Thyroid gland (tissue), 4 donors: ENCODE measurements at places on chromosomes 7 and 10. TPM values are rescaled to one million over a fixed set of nuclear protein-coding genes. Genes with fewer than 3 reads are reported as not detected.

GRCh38 chr7:28483112-28483511 lies 70.8 kb downstream of the CREB5 start:
- no peaks in the 10 kb centered on the region for H3K4me1 ChIP-seq
- H3K4me3 ChIP-seq: no peak overlapping the region
- H3K36me3 ChIP-seq: no peaks in the 10 kb centered on the region
- no peak overlapping the region for H3K27ac ChIP-seq

DNA sequence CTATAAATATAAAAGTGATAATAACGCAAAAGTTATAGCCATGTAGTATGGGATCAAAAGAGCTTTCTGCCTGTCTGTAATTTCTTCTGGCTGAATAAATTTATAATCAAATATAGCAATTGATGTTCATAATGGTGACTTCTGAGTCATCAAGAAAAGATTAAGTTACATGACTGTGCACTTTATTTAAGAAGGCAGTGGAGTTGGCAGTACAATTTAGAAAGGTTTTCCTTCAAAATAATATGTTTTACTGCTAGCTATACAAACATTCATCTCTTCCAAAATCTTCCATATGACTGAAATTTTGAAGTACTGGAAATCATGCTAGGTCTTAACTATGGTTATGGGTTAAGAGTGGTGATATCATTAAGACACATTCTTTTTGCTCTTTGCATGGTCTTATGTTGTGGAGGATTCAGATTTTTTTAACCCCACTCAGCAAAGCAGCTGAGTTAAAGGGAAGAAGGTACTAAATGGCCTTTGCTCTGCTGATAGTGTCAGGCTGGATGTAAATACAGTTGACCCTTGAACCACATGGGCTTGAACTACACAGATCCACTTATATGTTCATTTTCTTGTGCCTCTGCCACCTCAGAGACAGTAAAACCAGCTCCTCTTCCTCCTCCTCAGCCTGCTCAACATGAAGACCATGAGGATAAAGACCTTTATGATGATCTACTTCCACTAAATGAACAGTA lies 323.6 kb downstream of the BBS9 start:
- H3K4me3 ChIP-seq: no peak overlapping the region
- H3K4me1 ChIP-seq: no peaks in the 10 kb centered on the region
- DNase-seq: no peak
- no peak overlapping the region for H3K27ac ChIP-seq
- H3K36me3 ChIP-seq: no peaks in the 10 kb centered on the region
- no peaks in the 10 kb centered on the region for H3K27me3 ChIP-seq

DNA sequence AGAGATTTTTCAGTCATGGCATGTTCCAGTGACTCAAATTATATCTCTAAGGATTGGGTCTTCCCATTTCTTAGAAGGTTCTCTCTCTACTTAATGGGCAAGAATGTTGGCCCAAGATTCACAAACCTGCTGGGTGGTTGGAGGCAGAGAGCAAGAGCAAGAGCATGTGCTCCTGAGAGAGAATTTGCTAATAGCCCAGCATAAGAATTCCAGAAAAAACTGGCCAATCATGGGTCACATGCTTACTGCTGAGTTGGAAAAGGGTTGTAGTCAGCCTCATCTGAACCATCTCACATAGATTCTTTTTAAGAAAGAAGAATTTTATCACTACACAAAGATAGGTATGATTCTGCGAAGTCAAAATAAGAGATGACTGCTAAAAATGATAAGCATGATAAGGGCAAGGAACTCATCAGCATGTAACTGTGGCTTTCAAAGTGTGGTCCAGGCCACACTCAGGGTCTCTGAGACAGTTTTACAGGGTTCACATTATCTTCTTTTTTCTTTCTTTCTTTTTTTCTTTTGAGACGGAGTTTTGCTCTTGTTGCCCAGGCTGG lies 8.2 kb upstream of the VCL start:
- no peaks in the 10 kb centered on the region for H3K4me1 ChIP-seq
- no peaks in the 10 kb centered on the region for H3K36me3 ChIP-seq
- no peak overlapping the region for H3K27ac ChIP-seq

DNA sequence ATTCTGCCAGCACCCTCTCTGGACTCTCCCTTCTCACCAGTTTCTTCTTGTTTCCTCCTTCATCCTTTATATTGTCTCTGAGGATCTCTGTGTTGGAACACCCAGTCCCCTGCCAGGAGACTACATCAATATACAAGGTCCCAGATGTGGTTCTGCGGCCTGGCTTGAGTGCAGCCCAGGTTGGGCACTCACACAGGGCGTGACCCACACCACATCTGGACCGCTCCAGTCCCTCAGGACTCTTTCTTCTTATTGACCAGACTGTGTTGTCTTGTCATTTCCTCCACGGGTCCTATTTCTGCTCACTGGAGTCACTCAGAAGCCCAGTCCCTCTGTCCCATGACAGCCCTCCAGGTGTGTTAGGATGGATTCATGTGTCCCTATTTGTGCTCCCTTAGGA lies 26.0 kb downstream of the NKX2-3 start:
- no peak overlapping the region for H3K27ac ChIP-seq
- no peak for DNase-seq
- no peaks in the 10 kb centered on the region for H3K36me3 ChIP-seq
- H3K27me3 ChIP-seq: no peaks in the 10 kb centered on the region
- H3K4me1 ChIP-seq: no peaks in the 10 kb centered on the region
- H3K4me3 ChIP-seq: no peak overlapping the region

DNA sequence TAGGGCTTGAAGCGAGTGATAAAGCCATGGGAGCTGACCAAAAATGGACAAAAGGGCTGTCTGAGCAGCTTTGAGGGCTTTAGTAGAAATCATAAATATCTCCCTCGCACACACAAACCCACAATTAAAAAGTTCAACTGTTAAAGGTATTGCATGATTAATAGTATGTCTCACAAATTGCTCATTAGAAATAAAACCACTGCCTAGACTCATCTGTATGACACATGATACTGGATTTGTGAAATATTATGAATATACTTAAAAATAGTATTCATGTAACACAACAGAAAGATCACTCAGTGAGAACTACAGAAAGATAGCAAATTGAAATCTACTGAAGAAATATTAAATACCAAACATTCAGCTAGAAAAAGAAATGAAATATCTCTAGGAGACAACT lies 11.9 kb upstream of the PTPN12 start:
- H3K27ac ChIP-seq: no peak overlapping the region
- H3K4me1 ChIP-seq: no peaks in the 10 kb centered on the region
- no peaks in the 10 kb centered on the region for H3K36me3 ChIP-seq
- H3K27me3 ChIP-seq: no peaks in the 10 kb centered on the region
- no peak overlapping the region for H3K4me3 ChIP-seq

GRCh38 chr10:70228491-70228890 lies 4.7 kb downstream of the PPA1 start:
- no peaks in the 10 kb centered on the region for H3K27me3 ChIP-seq
- DNase-seq: no peak
- peak overlapping the region; percentile 88 for H3K27ac ChIP-seq
- no peak overlapping the region for H3K4me3 ChIP-seq

DNA sequence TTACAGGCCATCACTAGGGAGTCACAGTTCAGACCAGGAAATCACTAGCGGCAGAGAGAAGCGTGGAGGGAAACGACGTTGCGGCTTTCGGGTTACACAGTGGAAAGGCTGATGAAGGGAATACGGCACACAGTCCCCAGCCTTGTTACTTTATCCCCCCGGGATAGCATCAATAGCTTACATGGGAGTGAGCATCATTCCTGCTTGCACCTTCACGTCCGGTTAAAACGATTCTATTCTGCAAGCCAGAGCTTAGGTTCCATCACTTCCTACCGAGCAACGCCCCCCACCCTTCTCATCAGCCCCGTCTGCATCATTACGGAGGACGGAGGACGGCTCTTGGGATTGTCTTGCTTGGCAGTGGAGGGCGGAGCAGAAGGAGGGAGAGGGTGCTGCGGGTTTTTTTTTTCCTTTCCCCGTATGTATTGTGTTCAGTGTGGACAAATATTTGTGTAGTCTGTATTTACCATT lies 124.9 kb downstream of the CLEC2L start:
- no peak overlapping the region for H3K4me3 ChIP-seq
- no peaks in the 10 kb centered on the region for H3K27me3 ChIP-seq
- no peak overlapping the region for H3K27ac ChIP-seq
- H3K4me1 ChIP-seq: peaks cover 22% of the 10 kb centered on the region

GRCh38 chr10:3780021-3780770 lies 4.8 kb downstream of the KLF6 start:
- H3K27ac ChIP-seq: peak overlapping the region; percentile 100
- H3K4me3 ChIP-seq: peak overlapping the region; percentile 96
- no peak for DNase-seq

- no peak overlapping the region for H3K27ac ChIP-seq
- H3K27me3 ChIP-seq: no peaks in the 10 kb centered on the region
- no peaks in the 10 kb centered on the region for H3K36me3 ChIP-seq
These were observed 6.2 kb upstream of the PSTK start for GRCh38 chr10:122974023-122974422.

- peaks cover 8% of the 10 kb centered on the region for H3K4me1 ChIP-seq
- H3K27me3 ChIP-seq: no peaks in the 10 kb centered on the region
- no peak overlapping the region for H3K27ac ChIP-seq
- no peak for DNase-seq
- no peaks in the 10 kb centered on the region for H3K36me3 ChIP-seq
- no peak overlapping the region for H3K4me3 ChIP-seq
These were observed 175.4 kb upstream of the RNF32 start for GRCh38 chr7:156465186-156465585.

DNA sequence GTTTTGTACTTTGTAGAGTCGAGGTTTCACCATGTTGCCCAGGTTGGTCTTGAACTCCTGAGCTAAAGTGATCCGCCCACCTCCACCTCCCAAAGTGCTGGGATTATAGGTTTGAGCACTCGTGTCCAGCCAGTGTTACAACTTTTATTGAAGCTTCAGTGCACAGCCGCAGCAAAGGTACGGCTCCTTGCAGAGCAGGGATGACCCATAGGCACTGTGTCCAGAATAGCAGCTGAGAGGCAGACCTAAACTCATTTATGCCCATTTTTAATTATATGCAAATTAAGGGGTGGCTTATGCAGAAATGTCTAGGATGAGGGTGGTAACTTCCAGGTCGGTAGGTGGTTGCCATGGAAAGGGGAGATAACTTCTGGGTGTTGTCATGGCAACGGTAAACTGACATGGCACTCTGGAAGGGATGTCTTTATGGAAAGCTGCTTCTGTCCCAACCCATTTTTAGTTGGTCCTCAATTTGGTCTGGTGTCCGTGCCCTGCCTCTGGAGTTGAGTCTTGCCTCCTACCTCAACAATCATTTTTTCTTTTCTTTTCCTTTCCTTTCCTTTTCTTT lies 22.7 kb downstream of the NYAP1 start:
- H3K27ac ChIP-seq: no peak overlapping the region
- H3K4me1 ChIP-seq: peaks cover 4% of the 10 kb centered on the region
- H3K36me3 ChIP-seq: no peaks in the 10 kb centered on the region
- no peak for DNase-seq

GRCh38 chr10:90432866-90433265 lies 425.0 kb downstream of the HTR7 start:
- DNase-seq: no peak
- no peak overlapping the region for H3K27ac ChIP-seq
- no peaks in the 10 kb centered on the region for H3K27me3 ChIP-seq

DNA sequence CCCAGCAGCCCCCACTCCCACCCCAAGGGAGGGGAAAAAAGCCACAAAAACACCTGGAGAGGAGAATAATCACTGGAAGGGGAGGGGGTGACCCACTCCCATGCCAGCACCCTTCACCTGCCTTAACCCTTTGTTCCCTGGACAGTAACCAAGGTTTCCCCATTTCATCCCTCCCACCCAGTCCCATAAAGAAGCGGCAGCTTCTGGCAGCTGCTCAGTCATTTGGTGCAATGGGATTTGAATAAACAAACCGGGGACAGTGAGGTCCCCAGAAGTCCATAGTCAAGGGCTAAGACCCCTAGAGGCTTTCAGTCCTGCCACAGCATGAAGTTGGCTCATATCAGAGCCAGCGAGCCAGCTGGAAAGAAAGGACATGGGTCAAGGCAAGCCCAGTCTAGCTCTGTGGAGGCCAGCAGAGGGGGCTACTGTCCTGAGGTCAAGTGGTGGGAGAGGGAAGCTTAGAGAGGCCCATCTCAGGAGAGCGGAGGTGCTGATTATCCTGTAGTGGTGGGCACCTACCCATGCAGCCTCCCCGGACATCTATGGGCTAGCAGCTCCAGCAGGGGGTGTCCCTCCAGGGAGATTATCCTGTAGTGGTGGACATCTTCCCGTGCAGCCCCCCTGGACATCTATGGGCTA lies 58.9 kb upstream of the LBX1 start:
- H3K4me3 ChIP-seq: no peak overlapping the region
- no peak overlapping the region for H3K27ac ChIP-seq
- H3K36me3 ChIP-seq: no peaks in the 10 kb centered on the region

DNA sequence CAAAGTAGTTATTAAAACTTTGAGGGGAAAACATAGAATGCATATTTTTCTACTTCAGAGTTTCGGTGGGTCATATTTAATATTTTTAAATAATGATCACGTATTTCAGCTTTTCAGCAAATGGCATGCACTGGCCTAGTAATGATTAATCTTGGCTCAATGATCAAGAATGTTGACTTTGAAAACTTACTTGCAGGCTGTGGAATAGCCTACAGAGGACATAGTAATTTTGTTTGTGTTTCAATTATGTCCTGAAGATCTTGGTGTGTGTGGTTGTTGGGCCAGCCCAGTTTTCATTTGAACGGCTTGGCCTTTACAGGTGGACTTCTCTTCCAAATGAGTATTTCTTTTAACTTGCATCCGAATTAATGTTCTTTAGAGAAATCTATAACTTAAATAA lies 35.1 kb downstream of the ADD3 start:
- no peaks in the 10 kb centered on the region for H3K36me3 ChIP-seq
- no peak overlapping the region for H3K4me3 ChIP-seq
- peaks cover 28% of the 10 kb centered on the region for H3K4me1 ChIP-seq
- H3K27ac ChIP-seq: no peak overlapping the region
- H3K27me3 ChIP-seq: no peaks in the 10 kb centered on the region

DNA sequence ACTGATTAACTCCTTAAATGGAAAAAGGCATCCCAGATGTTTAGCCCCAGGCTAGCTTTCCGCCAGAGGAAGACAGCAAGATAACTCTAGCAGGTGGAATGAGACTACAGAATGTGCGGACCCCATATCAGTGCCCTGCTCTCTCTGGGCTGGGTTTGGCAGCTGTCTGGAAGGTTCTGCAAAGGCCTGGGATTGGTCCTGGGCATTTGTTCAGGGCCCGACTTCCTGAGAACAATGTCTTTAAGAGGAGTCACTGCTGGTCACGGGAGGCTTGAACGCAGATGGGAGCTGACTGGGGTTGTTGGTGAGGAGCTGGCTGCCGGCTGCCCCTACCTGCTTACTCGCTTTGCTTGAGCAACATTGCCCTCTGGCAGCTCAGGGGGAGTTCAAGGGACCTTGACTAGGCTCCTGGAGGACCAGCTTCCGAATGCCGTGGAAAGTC lies 130.6 kb upstream of the BTBD16 start:
- peaks cover 3% of the 10 kb centered on the region for H3K36me3 ChIP-seq
- H3K27ac ChIP-seq: peak overlapping the region; percentile 97
- peaks cover 66% of the 10 kb centered on the region for H3K4me1 ChIP-seq
- H3K4me3 ChIP-seq: no peak overlapping the region

Gene RELN
- 25.4 TPM for total RNA-seq

Gene MACROH2A2
- 10.9 TPM for total RNA-seq

Gene GPRIN2
- total RNA-seq: 14.7 TPM

Gene TSPAN15
- 12.8 TPM for total RNA-seq

Gene FMC1
- total RNA-seq: 19.6 TPM

Gene CNNM1
- 0.27 TPM for total RNA-seq

Gene ZC3HAV1L
- total RNA-seq: 46.6 TPM
